Activated CD8-positive, alpha-beta memory T cell treated with anti-CD3 and anti-CD28 coated beads, Interleukin-2, amount 10 ng/mL, durations not matched to agents 7 days and 5 days (primary cell): ENCODE measurements at places on chromosomes 6 and 20. TPM values are rescaled to one million over a fixed set of nuclear protein-coding genes. Genes with fewer than 3 reads are reported as not detected.

OXT gene
- total RNA-seq = not detected

SLC17A3 gene
- 0.76 TPM for total RNA-seq

OPRM1 gene
- not detected for total RNA-seq

DNA sequence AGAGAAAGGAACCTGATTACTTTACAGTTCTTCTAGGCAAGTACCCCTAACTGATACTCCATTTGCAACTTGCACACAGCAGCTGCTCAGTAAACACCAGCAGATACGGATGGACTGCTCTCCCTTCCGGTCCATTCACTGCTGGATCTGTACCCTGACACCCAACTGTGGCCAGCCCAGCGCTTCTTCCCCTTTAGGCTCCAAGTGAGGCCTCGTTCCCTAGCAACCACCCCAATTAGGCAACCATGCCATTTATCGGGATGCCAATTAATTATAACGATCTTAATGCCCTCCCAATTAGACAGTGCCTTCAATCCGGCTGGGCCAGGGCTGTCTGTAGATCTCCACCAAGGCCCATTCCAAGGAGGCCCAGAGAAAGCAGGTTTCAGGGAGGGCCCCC, 3.2 kb downstream of the SULF2 start:
- H3K4me3 ChIP-seq = no peak overlapping the region
- DNase-seq = no peak
- H3K27ac ChIP-seq = no peak overlapping the region

DNA sequence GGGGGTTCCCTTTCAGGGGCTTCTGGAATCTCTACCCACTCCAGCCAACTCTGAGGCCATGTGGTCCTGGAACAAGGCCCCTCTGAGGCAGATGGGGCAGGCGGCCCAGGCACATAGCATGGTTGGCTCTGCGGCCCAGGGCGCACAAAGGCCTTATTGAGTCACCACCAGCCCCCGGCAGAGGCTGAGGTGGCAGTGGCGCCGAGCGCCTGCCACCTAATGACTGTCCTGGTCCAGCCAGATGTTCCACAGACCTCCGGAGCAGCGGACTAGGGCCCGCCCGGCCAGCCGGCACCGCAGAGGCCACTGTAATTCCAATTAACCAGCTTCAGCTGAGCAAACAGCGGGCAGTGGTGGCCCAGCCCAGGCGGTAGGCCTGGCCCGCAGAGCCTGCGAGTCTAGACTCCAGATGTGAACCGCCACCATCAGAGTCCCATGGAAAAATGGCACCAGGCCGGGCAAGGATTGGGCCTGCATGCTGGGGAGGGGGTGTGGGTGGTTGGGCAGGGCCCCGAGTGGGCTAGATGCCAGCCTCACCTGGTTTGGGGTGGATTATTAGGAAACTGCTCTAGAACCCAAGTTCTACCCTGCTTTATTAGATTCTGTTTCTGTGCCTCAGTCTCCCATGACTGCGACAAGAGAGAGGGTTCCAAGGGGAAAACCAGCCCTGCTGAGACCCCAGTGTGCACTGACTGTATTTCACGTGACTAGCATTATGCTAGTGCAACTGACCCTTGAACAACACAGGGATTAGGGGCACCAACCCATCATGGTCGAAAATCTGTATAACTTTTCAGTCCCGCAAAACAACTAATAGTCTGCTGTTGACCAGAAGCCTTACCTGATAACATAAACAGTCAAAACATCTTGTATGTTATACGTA, 34.1 kb upstream of the ID1 start:
- no peaks in the 10 kb centered on the region for H3K36me3 ChIP-seq
- peaks cover 17% of the 10 kb centered on the region for H3K4me1 ChIP-seq
- no peak overlapping the region for H3K27ac ChIP-seq
- H3K4me3 ChIP-seq = peak overlapping the region; percentile 40

DNA sequence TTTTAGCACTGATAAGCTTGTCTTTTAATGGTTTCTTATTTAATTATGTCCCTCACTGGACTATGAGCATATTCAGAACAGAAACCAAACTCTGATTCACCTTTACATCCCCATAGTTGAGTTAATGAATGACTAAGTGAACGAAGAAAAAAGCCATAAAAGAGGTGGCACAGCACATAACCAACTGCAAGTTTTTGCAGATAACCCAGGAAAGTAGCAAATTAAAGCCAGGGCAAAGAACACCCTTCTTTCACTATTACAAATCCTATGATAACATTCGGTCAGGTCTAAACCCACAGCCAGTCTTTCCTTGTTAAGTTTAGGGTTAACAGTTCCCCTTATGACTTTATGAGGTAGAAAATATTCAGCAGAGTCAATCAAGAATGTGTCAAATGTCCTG, 102.7 kb downstream of the RIN2 start:
- H3K4me1 ChIP-seq = peaks cover 11% of the 10 kb centered on the region
- no peaks in the 10 kb centered on the region for H3K36me3 ChIP-seq
- DNase-seq = no peak
- no peak overlapping the region for H3K4me3 ChIP-seq
- peaks cover 4% of the 10 kb centered on the region for H3K27me3 ChIP-seq

DNA sequence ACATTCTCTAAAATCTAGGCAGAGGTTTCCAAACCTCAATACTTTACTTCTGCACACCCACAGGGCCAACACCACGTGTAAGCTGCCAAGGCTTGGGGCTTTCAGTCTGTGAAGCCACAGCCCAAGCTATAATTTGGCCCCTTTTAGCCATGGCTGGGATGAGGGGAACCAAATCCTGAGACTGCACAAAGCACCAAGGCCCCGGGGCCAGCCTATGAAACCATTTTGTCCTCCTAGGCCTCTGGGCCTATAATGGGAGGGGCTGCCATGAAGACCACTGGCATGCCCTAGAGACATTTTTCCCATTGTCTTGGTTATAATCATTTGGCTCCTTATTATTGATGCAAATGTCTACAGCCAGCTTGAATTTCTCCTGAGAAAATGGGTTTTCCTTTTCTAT, 513.0 kb upstream of the ADGRB3 start:
- H3K27me3 ChIP-seq = no peaks in the 10 kb centered on the region
- H3K4me3 ChIP-seq = no peak overlapping the region
- no peaks in the 10 kb centered on the region for H3K4me1 ChIP-seq

DNA sequence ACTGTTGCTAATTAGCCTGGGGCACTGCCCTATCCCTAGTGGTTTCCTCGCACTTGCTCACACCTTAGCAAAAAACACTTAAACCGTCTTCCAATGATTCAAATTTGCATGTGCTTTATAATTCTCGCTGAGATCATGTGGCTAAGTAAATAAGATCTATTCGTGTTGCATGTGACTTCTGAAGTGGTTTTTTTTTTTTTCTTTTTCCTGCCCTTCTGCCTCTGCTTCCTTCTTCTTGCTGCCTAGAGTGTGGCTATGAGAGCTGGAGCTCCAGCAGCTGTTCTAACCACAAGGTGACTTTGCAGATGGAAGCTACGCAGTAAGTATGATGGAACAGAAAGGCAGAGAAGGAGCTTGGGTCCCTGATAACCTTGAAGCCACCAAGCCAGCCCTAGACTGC, 36.5 kb downstream of the SULF2 start:
- no peak overlapping the region for H3K27ac ChIP-seq
- no peak overlapping the region for H3K4me3 ChIP-seq
- H3K36me3 ChIP-seq = no peaks in the 10 kb centered on the region
- peaks cover 7% of the 10 kb centered on the region for H3K27me3 ChIP-seq
- H3K4me1 ChIP-seq = peaks cover 3% of the 10 kb centered on the region

DNA sequence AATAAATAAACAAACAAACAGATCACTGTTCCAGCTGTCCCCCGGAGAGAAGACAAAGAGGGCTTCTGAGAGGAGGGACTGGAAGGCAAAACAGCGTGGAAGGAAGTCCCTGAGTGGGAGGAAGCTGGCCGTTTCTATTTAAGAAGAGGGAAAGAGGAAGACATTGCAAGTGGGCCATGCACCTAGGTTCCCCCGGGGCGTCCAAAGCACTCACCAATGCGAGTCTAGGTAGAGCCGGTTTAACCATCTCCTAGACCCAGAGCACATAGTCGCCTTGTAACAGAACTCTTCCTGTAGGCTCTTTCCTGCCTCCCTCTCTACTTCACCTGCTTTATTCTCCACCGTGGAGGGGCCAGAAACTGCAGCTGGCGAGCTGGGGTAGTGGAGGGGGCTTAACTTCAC, 158.4 kb downstream of the ZDHHC14 start:
- H3K4me1 ChIP-seq = peaks cover 47% of the 10 kb centered on the region
- peak; percentile 31 for DNase-seq
- no peak overlapping the region for H3K27ac ChIP-seq
- H3K4me3 ChIP-seq = no peak overlapping the region

DNA sequence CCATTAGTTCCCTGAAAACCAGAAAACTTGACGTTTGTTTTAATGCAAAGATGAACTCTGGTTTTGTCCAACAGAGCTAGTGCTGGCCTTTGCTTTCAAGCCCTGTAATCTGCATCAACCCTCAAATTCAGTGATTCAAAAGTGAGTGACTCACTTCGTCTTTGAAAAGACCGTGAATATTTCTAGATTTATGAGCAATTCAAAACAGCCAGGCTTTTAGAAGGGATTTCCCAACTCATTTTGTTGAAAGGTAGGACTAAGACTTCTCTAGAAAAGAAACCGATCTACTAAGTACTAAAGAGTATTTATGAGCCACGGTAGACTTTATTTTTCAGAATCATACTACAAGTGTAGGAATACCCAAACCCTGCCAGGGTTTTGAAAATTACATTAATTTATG, 121.5 kb downstream of the UST start:
- peaks cover 2% of the 10 kb centered on the region for H3K36me3 ChIP-seq
- DNase-seq = no peak
- H3K27ac ChIP-seq = peak overlapping the region; percentile 75
- no peaks in the 10 kb centered on the region for H3K27me3 ChIP-seq

DNA sequence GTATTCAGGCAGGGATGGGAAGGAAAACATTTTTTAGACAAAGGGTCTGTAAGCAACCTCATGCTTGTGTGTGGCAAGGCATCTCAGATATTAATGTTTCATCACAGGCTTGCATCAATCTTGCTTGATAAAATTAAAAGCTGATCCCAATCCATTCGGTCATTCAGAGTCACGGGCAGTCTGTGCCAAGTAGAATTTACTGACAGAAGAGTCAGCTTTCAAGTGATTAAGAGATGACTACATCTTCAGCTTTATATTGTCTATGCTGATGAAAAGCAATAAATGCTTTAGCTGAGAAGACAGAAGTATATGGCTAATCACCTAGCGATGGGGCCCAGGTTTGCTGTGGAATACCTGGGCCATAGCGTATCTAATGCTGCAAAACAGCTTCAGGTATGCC, 3.5 kb downstream of the PLEKHG1 start:
- peaks cover 50% of the 10 kb centered on the region for H3K27me3 ChIP-seq
- DNase-seq = no peak
- H3K36me3 ChIP-seq = no peaks in the 10 kb centered on the region
- no peak overlapping the region for H3K27ac ChIP-seq
- no peak overlapping the region for H3K4me3 ChIP-seq

- H3K4me1 ChIP-seq = no peaks in the 10 kb centered on the region
- no peak for DNase-seq
These were observed 8.4 kb downstream of the ADRM1 start for GRCh38 chr20:62311150-62311549.

GRCh38 chr6:68777956-68778355, 142.9 kb downstream of the ADGRB3 start:
- no peaks in the 10 kb centered on the region for H3K4me1 ChIP-seq
- H3K4me3 ChIP-seq = no peak overlapping the region
- no peaks in the 10 kb centered on the region for H3K36me3 ChIP-seq
- H3K27me3 ChIP-seq = no peaks in the 10 kb centered on the region

GRCh38 chr20:53642196-53643030, 48.8 kb upstream of the ZNF217 start:
- H3K27ac ChIP-seq = peak overlapping the region; percentile 98
- DNase-seq = peak; percentile 71
- H3K27me3 ChIP-seq = no peaks in the 10 kb centered on the region
- peak overlapping the region; percentile 66 for H3K4me3 ChIP-seq
- peaks cover 35% of the 10 kb centered on the region for H3K4me1 ChIP-seq

DNA sequence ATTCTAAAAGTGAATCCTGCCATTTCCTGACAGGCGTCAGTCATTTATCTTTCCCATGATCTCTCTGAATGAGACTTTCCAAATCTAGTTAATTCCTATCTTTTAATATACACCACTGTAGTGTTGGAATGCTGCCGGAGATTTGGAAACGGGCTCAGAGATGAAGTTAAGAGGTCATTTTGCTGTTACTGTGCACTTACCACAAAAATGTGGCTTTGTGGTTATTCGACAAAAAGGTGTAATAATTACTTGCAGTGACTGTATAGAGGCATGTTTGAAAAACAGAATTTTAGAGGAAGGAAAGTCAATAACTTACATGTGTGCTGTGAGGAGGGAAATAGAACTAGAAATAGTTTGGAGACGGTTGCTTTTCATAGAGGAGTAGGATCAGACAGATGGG, 460.2 kb upstream of the BTBD3 start:
- DNase-seq = no peak
- no peak overlapping the region for H3K27ac ChIP-seq
- H3K4me1 ChIP-seq = no peaks in the 10 kb centered on the region
- no peaks in the 10 kb centered on the region for H3K27me3 ChIP-seq
- no peak overlapping the region for H3K4me3 ChIP-seq
- H3K36me3 ChIP-seq = no peaks in the 10 kb centered on the region

- no peak overlapping the region for H3K27ac ChIP-seq
- no peaks in the 10 kb centered on the region for H3K4me1 ChIP-seq
- H3K4me3 ChIP-seq = no peak overlapping the region
- no peaks in the 10 kb centered on the region for H3K36me3 ChIP-seq
- H3K27me3 ChIP-seq = no peaks in the 10 kb centered on the region
- no peak for DNase-seq
These were observed 25.6 kb downstream of the L3MBTL1 start for GRCh38 chr20:43533060-43533459.

- H3K27me3 ChIP-seq = no peaks in the 10 kb centered on the region
- H3K4me3 ChIP-seq = no peak overlapping the region
- no peaks in the 10 kb centered on the region for H3K4me1 ChIP-seq
- no peak for DNase-seq
- H3K36me3 ChIP-seq = no peaks in the 10 kb centered on the region
These were observed 391.8 kb upstream of the MMS22L start for GRCh38 chr6:97674802-97675201.

GRCh38 chr20:5779071-5779900, 29.1 kb downstream of the SHLD1 start:
- H3K4me3 ChIP-seq = no peak overlapping the region
- DNase-seq = no peak
- H3K36me3 ChIP-seq = peaks cover 22% of the 10 kb centered on the region
- H3K27ac ChIP-seq = no peak overlapping the region
- H3K4me1 ChIP-seq = peaks cover 11% of the 10 kb centered on the region
- no peaks in the 10 kb centered on the region for H3K27me3 ChIP-seq

DNA sequence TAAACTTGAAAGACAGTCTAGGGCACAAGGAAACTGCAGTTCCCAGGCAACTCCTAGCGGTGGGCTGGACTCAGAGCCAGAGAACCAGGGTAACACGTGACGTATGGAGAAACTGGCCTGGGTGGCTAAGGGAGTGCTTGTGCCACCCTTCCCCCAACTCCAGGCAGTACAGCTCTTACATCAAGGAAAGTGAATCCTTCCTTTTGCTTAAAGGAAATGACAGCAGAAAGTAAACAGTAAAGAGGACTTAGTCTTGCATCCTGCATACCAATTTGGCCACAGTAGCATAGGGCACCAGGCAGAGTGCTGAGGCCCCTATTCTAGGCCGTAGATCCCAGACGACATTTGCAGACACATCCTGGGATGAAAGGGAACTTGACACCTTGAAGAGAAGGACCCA, 322.8 kb downstream of the CD109 start:
- H3K4me1 ChIP-seq = no peaks in the 10 kb centered on the region
- H3K36me3 ChIP-seq = no peaks in the 10 kb centered on the region
- no peak overlapping the region for H3K4me3 ChIP-seq
- H3K27ac ChIP-seq = no peak overlapping the region

GRCh38 chr6:63683071-63683603, 47.5 kb downstream of the PHF3 start:
- H3K4me3 ChIP-seq = no peak overlapping the region
- H3K36me3 ChIP-seq = peaks cover 51% of the 10 kb centered on the region
- no peaks in the 10 kb centered on the region for H3K27me3 ChIP-seq
- no peak overlapping the region for H3K27ac ChIP-seq
